ENCODE measurements at places on chromosomes 4 and X.
A peak's percentile ranks its signal among the peaks of the same experiment; 100 is the strongest.

DNA sequence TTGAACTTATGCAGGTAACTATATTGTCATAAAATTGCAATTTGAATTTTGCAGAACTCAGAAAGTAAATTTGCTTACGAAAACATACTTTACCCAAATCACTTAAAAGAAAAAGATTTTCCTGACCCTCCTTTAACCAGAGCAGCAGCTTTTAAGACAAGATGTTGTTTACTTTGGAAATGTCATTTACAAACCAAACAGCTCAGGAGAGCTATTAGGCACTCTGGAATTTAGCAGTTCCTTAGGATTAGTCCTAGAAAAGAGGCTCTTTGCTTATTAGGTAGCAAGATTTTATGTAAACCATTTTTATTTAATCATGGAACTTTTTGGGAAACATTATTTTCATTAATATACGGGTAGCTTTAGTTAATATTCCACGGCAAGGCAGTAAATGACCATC is 765.7 kb upstream of the POU3F4 start:
- no peak for DNase-seq

DNA sequence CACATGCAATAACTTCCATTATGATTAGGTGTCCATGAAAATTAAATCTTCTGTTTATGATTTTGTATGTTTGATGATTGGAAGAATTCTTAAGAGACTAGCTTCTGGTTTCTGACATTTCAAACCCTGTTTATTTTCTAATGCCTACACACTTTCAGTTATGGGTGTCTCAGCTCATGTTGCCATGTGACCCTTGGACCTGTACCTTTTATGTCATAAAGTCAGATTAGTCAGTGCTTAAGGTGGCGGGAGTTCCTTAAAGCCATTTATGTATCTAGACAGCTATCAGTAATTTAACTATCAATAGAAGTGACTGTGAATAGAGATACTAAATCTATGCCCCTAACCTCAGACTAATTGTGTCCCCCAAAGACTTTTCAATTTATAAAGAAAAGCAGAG is 155.6 kb downstream of the GBA3 start:
- DNase-seq: no peak

DNA sequence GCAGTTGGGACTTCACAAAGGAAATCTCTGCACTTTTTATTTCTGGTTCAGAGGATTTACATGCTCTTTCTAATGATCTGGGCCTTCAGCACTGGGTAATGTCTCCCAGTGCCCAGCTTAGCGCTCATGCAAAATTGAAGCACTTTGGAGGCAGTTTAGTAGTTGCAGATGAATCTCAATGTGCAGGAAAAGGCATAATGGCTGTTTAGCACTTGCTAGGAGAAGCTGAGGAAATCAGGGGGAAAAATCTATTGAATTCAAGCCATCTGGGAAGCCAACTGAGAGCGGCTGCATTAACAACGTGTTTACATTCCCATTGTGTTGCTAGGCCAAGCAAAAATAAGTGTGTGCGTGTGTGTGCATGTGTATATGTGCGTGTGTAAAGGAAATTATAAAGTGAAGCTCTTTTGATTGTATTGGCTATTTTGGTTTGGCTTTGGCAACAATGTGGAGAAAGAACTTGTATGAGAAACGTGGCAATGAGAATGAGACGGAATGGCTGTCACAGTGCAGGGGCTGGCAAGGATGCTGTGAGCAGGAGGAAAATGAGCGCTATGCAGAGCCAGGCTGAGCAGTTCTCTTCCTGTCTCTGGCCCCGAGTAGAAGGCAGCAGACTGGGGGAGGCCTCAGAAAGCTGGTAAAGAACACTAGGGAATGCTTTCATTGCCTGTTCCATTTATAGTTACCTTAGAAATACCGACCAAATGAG is 231.5 kb downstream of the UNC5C start:
- DNase-seq: no peak

DNA sequence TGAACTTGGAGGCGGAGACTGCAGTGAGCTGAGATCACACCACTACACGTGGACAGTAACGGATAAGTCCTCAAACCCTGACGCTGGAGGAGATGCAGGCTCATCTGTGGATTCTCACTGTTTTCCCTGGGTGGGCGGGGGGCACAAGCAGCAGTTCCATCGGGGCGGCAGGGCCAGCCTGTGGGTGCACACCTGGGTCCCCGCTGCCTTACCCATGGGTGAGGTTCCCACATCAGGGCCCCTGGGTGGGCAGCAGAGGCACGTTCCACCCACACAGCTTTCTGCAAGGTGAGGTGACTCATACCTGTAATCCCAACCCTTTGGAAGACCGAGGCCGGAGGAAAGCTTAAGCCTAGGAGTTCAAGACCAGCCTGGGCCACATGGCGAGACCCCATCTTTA is 56.6 kb upstream of the MXD4 start:
- DNase-seq: no peak

GRCh38 chrX:124378643-124379042 is 32.3 kb downstream of the SH2D1A start:
- DNase-seq: no peak

DNA sequence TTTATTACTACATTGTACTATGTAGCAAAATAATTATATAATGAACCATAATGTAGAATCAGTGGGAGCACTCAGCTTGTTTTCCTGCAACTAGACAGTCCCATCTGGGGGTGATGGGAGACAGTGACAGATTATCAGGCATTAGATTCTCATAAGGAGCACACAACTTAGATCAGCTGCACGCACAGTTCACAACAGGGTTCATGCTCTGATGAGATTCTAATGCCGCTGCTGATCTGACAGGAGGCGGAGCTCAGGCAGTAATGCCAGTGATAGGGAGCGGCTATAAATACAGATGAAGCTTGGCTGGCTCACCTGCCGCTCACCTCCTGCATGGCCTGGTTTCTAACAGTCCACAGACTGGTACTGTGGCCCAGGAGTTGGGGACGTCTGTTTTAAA is 199.2 kb downstream of the MAB21L2 start:
- no peak for DNase-seq

DNA sequence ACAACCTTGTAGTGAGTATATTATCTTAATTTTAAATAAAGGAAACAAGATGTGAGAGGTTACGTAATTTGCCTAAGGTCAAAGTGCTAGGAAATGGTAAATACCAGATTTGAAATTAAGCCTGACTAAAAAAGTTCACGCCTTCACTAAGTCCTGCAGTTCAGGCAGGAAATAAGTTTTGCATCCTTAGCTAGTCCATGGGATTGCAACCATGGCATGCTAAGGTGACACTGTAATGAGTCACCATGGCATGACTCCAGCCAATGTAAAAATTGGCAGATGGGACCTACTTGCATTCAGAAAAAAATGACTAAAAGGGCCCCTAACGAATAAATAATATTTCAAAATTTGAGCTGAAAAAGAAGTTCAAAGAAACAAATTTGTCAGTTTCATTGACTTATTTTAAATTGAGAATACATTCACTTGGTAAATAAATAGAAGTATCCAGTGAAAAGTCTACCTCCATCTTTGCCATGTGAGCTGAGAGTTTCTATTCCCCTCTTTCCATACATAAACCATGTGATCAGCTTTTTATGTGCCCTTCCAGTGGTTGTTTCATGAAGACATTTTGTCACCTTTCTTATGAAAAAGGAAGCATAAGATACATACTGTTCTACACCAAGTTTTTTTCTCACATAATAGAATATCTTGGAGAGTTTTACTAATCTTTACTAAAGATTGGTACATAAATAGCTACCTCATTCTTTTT is 72.4 kb downstream of the ANKRD50 start:
- no peak for DNase-seq

DNA sequence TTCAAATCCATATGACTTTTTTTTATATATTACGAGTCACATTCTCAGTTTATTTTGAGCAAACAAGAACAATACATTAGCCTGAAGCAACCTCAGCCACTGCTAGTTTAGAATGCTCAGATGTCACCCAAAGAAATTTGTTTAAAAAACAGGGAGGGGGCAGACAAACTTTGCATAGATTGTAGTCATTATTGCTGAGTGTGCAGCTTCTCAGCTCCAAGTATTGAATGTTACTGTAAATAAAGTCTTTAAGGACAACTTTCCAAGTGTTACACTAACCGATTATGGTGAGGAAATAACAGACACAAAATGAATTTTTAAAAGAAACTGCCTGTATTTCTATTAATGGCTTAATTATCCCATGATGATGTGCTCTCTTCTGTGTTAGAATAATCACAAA is 519.5 kb upstream of the GALNT7 start:
- no peak for DNase-seq

- no peak for DNase-seq
Observed at GRCh38 chr4:75997946-75998345, 7.2 kb upstream of the SDAD1 start.

DNA sequence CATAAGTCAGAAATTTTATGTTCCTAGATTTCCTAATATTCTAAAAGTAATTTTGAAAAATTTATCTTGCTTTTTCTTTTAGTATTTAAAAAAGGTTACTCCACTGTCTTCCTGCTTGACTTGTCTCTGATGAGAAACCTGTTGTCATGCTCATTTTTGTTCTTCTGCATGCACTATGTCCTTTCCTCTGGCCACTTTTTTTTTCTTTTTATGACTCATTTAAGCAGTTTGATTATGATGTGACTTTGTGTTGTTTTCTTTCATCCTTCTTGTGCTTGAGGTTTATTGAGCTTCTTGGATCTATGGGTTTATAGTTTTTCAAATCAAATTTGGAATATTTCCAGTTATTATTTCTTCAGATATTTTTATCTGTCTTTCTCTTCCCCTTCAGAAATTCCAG is 12.0 kb upstream of the UFSP2 start:
- DNase-seq: no peak

- DNase-seq: no peak
Observed at GRCh38 chr4:83732114-83732635, 196.3 kb downstream of the GPAT3 start.

- no peak for DNase-seq
Observed at GRCh38 chrX:70504772-70505450, 60.3 kb downstream of the DLG3 start.

DNA sequence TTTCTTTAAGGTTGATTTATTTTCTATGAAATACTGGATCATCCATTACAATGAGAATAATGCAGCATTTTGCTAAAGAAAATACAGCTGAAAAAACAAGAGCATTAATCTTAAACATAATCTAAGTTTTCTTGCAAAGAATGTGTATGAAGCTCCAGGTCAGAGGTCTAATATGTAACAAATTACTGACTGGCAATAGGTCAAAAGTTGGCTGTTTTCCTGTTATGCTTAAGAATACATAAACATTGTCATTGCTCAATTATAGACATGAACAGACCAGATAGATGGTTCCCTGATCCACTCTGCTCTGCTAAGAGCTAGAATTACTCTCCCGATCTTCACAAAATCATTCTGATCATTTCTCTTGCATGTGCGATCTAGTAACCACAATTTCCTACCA is 718.6 kb downstream of the PDHA2 start:
- DNase-seq: no peak

GRCh38 chr4:53105313-53105712 is 243.2 kb downstream of the RASL11B start:
- no peak for DNase-seq

DNA sequence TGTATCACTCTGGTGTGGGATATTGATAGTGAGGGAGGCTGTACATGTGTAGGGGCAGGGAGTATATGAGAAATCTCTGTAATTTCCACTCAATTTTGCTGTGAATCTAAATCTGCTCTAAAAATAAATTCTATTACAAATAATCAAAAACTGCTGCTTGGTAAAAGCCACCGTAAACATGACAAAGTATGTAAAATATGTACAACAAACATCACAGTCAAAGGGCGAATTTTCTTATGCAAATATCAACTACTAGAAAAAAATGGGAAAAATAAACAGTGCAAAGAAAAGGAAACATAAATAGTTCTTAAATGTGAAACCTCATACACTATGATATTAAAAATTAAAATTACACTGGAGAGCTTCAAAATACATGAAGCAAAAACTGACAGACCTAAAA is 105.1 kb upstream of the DCLK2 start:
- no peak for DNase-seq

- DNase-seq: peak; percentile 24
Observed at GRCh38 chr4:77360451-77360850, 203.4 kb downstream of the CCNG2 start.

- no peak for DNase-seq
Observed at GRCh38 chr4:71334465-71334882, 4.3 kb upstream of the SLC4A4 start.

- DNase-seq: no peak
Observed at GRCh38 chr4:2868877-2869487, 25.3 kb downstream of the ADD1 start.

GRCh38 chr4:48772556-48772955 is 7.5 kb downstream of the FRYL start:
- DNase-seq: no peak

DNA sequence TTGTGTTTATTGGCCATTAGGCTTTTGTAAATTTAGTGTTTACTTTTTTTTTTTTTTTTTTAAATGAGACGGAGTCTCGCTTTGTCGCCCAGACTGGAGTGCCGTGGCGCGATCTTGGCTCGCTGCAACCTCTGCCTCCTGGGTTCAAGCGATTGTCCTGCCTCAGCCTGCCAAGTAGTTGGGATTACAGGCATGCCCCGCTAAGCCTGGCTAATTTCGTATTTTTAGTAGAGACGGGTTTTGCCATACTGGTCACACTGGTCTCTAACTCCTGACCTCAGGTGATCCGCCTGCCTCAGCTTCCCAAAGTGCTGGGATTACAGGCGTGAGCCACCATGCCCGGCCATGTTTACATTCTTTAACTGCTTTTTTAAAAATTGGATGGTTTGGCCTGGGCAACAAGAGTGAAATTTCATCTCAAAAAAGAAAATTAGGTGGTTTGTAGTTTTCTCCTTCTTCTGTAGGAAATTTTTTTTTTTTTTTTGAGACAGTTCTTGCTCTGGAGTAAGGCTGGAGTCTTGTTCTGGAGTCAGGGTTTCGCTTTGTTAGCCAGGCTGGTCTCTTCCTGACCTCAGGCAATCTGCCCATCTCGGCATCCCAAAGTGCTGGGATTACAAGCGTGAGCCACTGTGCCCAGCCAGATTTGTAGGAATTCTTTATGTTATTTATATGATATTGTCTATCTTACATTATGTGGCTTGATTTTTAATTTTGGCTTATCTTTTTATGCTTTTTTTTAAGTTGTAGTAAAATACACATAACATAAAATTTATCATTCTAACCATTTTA is 15.1 kb downstream of the UBE2K start:
- DNase-seq: no peak

GRCh38 chrX:42797651-42798269 is 19.8 kb upstream of the PPP1R2C start:
- no peak for DNase-seq

DNA sequence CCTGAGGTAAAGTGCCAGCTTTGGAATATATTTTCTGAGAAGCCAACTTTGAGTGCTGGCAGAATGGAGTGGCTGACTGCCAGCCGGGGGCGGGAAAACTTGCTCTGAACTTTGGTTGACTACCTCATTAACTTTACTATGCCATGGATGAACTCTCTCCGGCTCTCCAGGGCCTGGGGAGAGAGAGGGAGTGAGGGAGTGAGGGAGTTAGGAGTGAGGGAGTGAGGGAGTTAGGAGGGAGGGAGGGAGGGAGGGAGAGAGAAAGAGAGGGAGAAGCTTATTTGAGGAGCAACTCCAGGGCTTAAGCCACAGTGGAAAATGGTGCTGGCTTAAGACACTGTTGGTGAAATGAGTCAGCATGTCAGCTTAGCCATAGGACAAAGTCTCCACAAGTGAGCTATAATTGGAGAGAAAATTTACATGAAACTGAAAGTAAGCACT is 280.9 kb upstream of the RPS6KA3 start:
- DNase-seq: no peak

- DNase-seq: no peak
Observed at GRCh38 chr4:98406819-98407218, 145.6 kb downstream of the RAP1GDS1 start.
